ENCODE measurements at places on chromosomes 1 and 21.

DNA sequence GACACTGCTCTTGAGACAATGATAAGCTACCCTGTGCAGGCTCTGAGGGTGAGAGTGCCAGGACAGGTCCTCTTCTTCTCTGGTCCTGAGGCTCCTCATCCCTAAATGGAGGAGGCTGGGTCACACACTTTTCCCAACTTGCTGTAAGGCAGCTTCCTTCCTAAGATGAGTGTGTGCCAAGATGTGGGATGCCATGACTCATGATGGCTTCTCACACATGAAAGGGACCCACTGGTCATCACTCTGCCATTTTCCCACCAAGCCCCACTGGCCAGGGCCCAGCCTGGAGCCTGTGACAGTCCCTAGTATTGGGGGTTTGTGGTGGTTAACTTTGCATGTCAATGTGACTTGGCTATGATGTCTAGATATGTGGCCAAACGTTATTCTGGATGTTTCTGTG lies 54.4 kb downstream of the CNIH3 start:
- no peaks in the 10 kb centered on the region for H3K36me3 ChIP-seq
- no peaks in the 10 kb centered on the region for H3K27me3 ChIP-seq
- DNase-seq = no peak
- H3K4me1 ChIP-seq = no peaks in the 10 kb centered on the region

- H3K36me3 ChIP-seq = no peaks in the 10 kb centered on the region
- no peak overlapping the region for H3K4me3 ChIP-seq
- peak overlapping the region; percentile 99 for H3K27ac ChIP-seq
- no peak for DNase-seq
Observed at GRCh38 chr1:236417336-236417735, 23.2 kb downstream of the EDARADD start.

DNA sequence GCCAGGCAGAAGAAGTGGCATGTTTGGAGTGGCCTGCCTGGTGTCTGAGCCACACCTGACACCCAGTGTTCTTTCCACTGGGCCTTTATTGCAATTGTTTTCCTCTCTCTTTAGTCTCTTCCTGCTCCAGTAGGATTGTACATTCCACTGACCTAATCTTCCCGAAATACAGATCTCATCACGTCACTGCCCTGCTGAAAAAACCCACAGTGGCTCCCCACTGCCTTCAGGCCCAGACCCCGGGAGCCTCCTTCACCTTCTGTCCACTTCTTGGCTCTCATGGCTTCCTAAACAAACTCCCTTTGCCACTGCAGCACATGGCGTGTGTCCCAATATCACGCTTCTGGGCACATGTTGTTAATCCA lies 25.3 kb upstream of the ATP5PO start:
- H3K36me3 ChIP-seq = peaks cover 3% of the 10 kb centered on the region
- no peaks in the 10 kb centered on the region for H3K27me3 ChIP-seq
- H3K4me3 ChIP-seq = no peak overlapping the region
- no peak for DNase-seq
- peaks cover 60% of the 10 kb centered on the region for H3K4me1 ChIP-seq

DNA sequence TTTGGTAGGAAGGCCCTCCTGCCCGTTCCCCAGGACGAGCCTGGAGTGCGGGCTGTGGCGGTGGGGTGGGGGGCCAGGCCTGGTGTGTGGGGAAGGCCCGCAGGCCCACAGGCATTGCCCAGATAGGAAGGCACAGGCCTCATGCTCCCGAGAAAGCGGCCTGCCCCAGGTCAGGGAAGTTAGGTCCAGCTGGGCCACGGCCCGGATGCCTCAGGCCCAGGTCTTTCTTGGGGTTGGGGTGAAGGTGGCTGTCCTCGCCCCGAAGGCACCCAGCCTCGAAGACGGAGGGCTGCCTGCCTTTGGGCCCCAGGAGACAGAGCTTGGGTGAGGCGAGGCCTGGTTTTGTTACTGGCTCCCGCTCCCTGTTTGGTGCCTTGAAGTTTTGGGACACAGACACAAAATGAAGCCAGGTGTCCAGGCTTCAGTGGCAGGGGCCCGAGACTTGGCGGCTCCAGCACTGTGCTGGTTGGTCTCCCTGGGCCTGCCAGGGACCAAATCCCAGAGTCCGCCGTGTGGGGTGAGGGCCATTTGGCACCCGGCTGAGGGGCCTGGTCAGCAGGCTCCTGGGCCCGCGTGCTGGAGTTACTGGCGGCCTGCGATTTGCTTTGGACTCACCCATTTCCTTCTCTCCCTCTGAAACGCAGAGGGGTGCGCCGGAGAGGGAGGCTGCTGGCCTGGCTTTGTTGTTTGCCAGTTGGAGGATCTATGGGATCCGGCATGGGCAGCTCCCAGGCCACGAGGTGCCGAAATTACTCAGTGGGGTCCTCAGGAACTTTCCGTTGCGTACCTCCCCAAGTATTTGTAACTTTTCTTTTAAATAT lies 2.0 kb downstream of the SKI start:
- peaks cover 17% of the 10 kb centered on the region for H3K4me1 ChIP-seq
- peak overlapping the region; percentile 84 for H3K4me3 ChIP-seq
- H3K36me3 ChIP-seq = peaks cover 6% of the 10 kb centered on the region
- no peak for DNase-seq

DNA sequence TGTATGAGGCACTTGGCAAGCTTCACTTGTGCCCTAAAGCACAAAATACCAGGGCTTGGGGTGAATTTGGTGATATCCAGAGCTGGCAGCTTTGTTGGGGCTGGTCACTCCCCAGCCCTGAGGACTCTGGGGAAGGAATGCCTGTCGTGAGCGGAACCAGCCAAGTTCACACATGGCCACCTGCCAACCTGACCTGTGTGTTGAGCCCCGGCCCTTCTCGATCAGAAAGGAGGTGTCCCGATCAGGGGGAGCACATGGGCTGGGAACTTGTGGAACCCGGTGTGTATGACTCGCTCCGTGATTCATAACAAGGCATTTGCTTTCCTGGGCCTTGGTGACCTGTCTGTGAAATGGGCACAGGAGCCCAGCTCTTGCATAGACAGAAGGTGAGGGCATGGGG lies 43.1 kb downstream of the AGPAT3 start:
- no peaks in the 10 kb centered on the region for H3K27me3 ChIP-seq
- H3K36me3 ChIP-seq = peaks cover 28% of the 10 kb centered on the region
- no peak overlapping the region for H3K4me3 ChIP-seq
- no peaks in the 10 kb centered on the region for H3K4me1 ChIP-seq
- DNase-seq = no peak

GRCh38 chr1:29254346-29254745 lies 18.0 kb downstream of the PTPRU start:
- DNase-seq = no peak
- no peaks in the 10 kb centered on the region for H3K4me1 ChIP-seq
- no peak overlapping the region for H3K4me3 ChIP-seq
- H3K36me3 ChIP-seq = no peaks in the 10 kb centered on the region

DNA sequence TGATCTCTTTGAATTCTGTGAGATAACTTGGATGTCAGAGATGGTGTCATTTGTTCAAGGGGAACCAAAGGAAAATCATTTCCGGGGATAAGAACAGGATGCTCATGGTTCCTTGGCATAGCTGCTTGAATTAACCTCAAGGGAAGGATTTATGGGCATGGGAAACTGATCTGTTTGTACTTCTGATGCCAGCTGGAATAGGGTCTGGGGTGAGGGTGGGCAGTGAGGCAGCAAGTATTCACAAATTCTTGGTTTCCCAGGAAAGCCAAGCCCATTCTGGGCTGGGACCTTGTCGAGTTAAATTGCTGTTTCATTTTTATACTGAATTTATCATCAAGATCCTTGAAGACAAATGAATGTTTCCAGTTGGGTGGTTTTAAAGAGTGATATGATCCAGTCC lies 14.1 kb downstream of the INTS3 start:
- H3K27me3 ChIP-seq = no peaks in the 10 kb centered on the region
- DNase-seq = no peak
- no peak overlapping the region for H3K27ac ChIP-seq
- H3K4me3 ChIP-seq = no peak overlapping the region
- no peaks in the 10 kb centered on the region for H3K4me1 ChIP-seq

- no peaks in the 10 kb centered on the region for H3K4me1 ChIP-seq
- H3K27me3 ChIP-seq = peaks cover 8% of the 10 kb centered on the region
- no peak for DNase-seq
- no peak overlapping the region for H3K27ac ChIP-seq
Observed at GRCh38 chr1:7317888-7318287, 453.2 kb upstream of the VAMP3 start.

- no peaks in the 10 kb centered on the region for H3K27me3 ChIP-seq
- DNase-seq = no peak
- H3K4me1 ChIP-seq = no peaks in the 10 kb centered on the region
- no peak overlapping the region for H3K27ac ChIP-seq
- H3K36me3 ChIP-seq = peaks cover 3% of the 10 kb centered on the region
Observed at GRCh38 chr1:147252540-147252939, 10.1 kb downstream of the CHD1L start.

- peaks cover 5% of the 10 kb centered on the region for H3K27me3 ChIP-seq
- no peak overlapping the region for H3K4me3 ChIP-seq
- H3K27ac ChIP-seq = no peak overlapping the region
Observed at GRCh38 chr1:157771661-157772425, 5.1 kb downstream of the FCRL2 start.

Data from T-cell (primary cell).